ENCODE measurements at places on chromosomes 3 and 15. TPM values are rescaled to one million over a fixed set of nuclear protein-coding genes. Genes with fewer than 3 reads are reported as not detected.

GRCh38 chr3:185646382-185647133 is 60.5 kb downstream of the SENP2 start:
- DNase-seq, result no peak

- DNase-seq, result no peak
These were observed 285.1 kb upstream of the STAC start for GRCh38 chr3:36095238-36095637.

The SMCO1 gene
- not detected for total RNA-seq

The SNURF gene
- total RNA-seq, result 1.6 TPM

The ITGA11 gene
- total RNA-seq, result 0.99 TPM

The SLC28A1 gene
- total RNA-seq, result not detected

Measured in body of pancreas (tissue), 4 donors.